ENCODE measurements at places on chromosomes 12 and 14.

DNA sequence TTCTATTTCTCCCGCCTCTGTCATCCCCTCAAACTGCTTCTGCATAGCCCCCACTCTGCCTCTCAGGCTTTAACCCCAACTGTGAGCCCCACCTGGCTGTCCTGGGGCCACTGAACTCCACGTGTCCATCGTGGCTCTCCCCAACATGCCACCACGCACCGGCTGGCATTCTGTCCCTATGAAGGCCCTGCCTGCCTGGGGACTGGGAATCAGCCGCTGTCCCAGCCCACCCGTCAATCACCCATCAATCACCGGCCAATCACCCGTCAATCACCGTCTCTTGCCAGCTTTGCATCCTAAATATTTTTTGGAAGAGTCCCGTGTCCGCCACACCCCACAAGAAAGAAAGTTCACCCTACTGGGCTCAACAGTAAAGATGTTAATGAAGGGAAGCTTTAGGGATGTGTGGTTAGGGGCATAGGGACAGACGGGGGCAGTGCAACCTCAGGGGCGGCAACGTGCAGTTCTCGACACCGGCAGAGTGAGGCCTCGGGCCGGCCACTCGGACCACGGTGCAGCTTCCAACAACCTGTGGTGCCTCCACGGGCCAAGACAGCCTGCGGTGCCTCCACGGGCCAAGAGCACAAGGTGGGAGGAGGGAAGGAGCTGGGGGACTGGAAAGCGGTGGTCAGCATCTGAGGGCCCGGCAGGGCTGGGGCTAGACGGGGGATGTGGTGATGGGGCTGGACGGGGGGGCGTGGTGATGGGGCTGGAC lies 85.6 kb downstream of the GALNT9 start:
- peak; percentile 89 for DNase-seq

DNA sequence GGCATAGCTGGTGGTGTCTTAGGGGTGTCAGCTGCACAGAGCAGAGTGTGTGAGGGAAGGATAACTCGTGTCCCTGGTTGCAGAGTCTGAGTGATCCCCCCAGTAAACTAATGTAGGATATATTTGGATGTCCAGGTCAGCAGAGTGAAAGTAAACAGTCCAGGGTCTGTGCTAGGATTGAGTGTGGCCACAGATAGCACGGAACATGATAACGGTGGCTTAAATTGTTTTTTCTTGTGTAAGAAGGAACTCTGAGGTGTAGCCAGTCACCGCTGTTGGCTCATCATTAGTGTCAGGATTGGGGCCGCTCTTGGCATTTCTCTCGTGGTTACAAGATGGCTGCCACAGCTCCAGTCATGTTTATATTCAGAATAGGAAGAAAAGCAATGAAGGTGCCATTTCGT lies 97.3 kb downstream of the DERA start:
- no peak for DNase-seq

DNA sequence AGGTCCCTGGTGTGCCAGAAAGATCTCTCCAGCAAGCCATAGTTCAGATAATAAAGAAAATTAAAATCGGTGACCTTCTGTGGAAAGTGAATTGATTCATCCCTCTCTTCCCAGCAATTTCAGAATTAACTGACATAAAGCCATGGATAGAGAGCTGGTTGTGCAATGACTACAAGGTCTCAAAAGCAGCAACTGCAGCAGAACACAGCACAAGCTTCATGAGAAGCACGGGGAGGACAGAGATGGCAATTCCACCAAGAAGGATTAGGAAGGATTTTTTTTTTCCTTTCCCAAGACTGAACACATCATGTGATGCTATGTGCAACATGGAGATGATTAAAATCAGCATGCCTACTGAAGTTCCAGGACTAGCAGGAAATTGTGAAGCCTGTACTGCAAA lies 154.9 kb upstream of the PLEKHG7 start:
- no peak for DNase-seq

DNA sequence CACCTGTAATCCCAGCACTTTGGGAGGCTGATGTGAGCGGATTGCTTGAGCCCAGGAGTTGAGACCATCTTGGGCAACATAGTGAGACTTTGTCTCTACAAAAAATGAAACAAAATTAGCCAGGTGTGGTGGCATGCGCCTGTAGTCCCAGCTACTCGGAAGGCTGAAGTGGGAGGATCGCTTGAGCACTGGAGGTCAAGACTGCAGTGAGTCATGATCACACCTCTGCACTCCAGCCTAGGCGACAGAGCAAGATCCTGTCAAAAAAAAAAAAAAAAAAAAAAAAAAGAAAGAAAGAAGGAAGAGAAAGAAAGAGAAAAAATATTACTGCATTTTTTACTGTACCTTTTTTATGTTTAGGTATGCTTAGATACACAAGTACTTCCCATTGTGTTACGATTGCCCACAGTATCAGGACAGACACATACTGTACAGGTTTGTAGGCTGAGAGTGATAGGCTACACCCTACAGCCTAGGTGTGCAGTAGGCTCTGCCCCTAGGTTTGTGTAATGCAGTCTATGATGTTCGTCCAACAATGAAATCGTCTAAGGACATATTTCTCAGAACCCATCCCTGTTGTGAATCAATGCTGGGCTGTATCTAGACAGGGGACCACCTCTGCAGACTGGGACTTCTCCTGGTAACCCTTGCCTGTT lies 160.4 kb upstream of the PWP1 start:
- no peak for DNase-seq

GRCh38 chr14:38065106-38065762 lies 142.5 kb upstream of the SSTR1 start:
- no peak for DNase-seq

DNA sequence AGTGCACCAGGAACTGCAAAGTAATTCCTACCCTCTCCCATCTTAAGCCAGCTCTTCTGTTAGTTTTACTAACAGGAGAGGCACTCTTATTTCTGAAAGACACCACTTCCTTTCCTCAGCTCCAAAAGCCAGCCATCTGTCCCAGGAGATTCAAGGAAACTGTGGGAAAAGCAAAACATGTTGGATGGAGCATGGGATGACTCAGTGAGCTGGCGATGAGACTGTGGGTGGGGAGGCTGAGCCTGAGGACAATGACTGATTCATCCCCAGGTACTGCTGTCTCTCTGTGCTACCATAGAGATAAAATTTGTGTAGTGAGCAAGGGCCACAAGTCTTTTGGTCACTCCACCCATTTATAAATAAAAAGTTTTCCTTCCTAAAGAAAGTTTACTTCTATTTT lies 141.4 kb downstream of the MYRFL start:
- no peak for DNase-seq

DNA sequence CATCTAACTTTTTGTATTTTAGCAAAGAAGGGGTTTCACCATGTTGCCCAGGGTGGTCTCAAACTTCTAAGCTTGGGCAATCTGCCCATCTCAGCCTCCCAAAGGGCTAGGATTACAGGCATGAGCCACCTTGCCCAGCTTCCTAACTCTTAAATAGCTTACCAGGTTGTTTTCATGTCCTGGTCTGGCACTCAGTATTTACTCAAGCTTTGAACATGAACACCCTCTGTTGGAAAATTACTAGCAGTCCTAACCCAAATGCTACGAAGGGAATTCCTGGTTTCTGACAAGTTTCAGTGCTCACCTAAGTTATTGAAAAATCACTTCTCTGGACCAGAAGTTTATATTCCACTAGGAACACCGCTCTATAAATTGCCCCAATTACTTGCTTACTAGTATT lies 32.5 kb upstream of the GCH1 start:
- DNase-seq, result no peak

GRCh38 chr12:31482816-31483215 lies 108.1 kb downstream of the DENND5B start:
- no peak for DNase-seq

DNA sequence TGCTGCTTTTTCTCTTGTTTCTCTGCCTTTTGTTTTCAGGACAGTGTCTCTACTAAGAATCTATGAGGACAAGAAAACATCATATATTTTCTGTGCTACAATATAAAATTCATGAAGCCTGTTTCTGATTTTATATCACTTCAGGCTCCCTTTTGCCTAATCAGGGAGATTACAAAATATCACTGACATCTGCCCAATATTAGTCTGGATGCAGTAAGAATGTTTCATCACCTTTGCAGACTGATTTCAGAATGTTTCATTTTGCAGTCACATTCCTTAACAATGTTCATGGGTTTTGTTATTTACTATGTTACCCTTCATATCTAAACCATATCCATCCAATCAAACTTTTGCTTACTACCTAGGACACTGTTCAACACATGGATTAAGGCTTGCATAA lies 491 bp upstream of the CLEC6A start:
- no peak for DNase-seq

DNA sequence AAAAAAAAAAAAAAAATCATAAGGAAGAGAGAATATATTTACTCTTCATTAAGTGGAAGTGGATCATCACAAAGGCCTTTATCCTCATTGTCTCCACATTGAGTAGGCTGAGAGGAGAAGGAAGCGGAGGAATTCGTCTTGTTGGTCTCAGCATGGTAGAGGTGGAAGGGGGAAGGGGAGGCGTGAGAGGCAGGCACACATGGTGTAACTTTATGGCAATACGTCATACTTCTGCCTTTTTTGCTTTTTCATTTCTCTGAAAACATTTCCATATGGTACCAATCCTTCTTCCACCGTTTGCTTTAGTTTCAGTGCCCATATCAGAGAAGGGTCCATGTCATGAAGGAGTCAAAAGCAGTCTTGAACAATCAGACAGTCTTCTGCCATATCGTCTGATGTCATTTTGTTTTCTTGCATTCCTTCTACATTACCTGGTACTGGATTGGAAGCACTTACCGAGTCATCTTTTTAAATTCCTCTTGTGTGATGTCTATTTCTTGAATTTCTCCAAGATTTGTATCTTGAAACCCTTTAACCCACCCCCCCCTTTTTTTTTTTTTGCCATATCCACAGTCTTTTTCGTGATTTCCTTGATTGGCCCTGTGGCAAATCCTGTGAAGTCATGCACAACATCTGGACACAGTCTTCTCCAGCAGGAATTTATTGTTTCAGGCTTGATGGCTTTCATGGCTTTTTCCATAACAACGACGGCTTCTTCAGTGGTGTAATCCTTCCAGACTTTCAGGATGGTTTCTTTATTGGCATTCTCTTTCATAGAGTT lies 8.9 kb downstream of the FUT8 start:
- DNase-seq, result no peak

DNA sequence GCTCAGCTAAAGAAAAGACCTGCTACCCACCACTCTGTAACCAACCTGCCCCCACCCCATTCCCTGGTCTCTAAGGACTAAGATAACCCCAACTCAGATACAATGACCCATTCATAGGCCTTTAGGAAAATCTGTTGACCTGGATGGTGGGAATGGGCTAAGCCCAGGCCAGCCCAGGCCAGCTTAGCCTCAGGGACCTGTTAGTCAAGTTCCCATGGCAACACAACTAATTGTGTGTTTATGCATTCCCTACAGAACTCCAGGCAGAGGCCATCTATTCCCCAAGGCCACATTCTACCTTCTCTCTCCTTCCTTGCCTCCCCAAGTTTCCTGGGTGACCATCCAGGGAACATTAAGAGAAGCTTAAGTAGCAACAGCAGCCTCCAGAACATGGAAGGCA lies 16.1 kb upstream of the KRT8 start:
- no peak for DNase-seq

DNA sequence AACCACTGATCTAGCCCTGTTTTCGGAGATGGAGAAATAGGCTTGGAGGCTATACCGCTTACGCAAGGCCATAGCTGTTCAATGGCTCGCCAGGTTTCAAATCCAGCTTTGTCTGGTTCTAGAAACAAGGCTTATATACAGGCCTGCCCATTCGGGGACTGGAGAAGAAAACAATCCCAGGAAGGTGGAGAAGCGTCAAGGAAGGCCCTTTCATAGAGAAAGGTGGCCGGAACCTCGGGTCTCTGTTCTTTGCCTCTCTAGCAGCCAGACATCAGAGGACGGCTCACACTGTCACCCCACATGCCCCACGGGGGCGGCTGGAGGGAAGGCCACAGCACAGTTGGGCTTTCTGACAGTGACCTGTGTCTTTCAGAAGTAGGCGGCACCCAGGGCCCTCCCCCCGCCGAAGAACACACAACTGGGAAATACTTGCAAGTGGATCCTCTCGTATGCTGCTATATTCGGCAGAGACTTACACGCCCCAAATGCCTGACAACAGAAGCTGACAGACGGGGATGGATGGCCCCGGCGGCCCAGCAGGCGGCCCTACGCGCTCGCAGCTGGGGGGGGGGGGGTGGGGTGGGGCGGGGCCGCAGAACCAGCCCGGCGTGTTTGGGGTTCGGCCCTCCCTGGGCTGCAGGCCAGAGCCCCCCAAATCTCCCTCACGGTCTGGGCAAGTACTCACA lies 4.5 kb upstream of the SETD1B start:
- peak; percentile 86 for DNase-seq

DNA sequence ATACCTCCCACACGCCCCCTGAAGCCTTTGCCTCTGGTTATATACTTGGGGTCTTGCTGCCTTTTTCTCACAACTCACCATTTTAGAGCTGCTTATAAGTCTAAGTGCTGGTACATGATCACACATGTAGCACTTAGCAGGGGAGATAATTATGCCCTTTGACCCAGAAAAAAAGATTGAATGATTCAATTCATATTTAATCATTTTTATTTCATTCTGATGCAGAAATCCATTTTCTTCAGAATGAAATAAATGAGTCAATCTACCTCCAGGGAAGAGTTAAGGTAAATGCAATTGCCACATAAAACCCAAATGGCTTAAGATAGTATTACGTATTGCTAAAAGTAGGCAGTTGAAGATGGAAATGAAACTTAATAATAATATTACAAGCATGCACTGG lies 414.6 kb upstream of the PRICKLE1 start:
- no peak for DNase-seq

GRCh38 chr14:95353664-95354063 lies 34.0 kb upstream of the CLMN start:
- DNase-seq, result no peak

- DNase-seq, result no peak
These were observed 89.7 kb downstream of the CAND1 start for GRCh38 chr12:67358781-67359338.

- no peak for DNase-seq
These were observed 10.7 kb upstream of the ATP2A2 start for GRCh38 chr12:110270125-110270962.

GRCh38 chr14:71591231-71591630 lies 341.0 kb upstream of the RGS6 start:
- DNase-seq, result no peak

GRCh38 chr12:10722905-10723746 lies at the start of gene YBX3:
Gene YBX3, minus strand, starts transcription at chr12:10723323. Its CDS starts 212 bp downstream, at chr12:10723111.
- DNase-seq, result peak; percentile 90

DNA sequence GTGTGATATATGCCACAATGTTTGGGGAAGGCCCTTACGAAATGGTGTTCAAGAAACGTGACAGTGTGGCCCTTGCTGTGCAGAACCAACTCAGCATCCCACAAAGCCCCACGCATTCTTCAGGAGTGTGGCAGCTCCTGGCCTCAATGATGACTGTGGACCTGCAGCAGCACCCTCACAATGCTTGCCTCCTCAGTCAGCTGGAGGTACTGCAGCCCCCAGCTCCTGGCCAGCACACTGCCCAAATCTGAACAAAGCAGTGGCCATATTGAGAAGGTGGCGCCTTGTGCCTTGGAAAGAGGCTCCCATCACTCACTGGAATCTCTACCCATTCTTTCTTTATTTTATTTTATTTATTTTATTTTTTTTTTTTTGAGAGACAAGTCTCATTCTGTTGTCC lies 10.4 kb downstream of the POLE2 start:
- peak; percentile 34 for DNase-seq
